K562 (cell line): ENCODE measurements at places on chromosomes 2 and 18. TPM values are rescaled to one million over a fixed set of nuclear protein-coding genes. Genes with fewer than 3 reads are reported as not detected.

The C2orf78 gene
- 0.18 and 0.22 TPM in 2 replicates for total RNA-seq

The HOXD3 gene
- total RNA-seq, result not detected in 2 replicates

The REG1B gene
- 2.0 and 2.3 TPM in 2 replicates for total RNA-seq

The KCNJ13 gene
- not detected in 2 replicates for total RNA-seq

The LNPK gene
- total RNA-seq, result 39.0 and 40.4 TPM in 2 replicates

The TMEM150A gene
- total RNA-seq, result 13.3 and 15.5 TPM in 2 replicates

The POTEJ gene
- total RNA-seq, result not detected in 2 replicates

The KIF1A gene
- 0.94 and 1.4 TPM in 2 replicates for total RNA-seq

The WDR54 gene
- 8.3 and 9.4 TPM in 2 replicates for total RNA-seq

The SIX3 gene
- not detected in 2 replicates for total RNA-seq

The GPR39 gene
- total RNA-seq, result 0.04 TPM in 1 of 2 replicates, not detected in the other

The PAPOLG gene
- total RNA-seq, result 10.0 and 11.1 TPM in 2 replicates

The ABCG5 gene
- total RNA-seq, result not detected in 2 replicates

The ZNF513 gene
- 8.5 and 9.9 TPM in 2 replicates for total RNA-seq

GRCh38 chr2:26989156-26989555 is 18.7 kb downstream of the MAPRE3 start:
- DNase-seq, result no peak

DNA sequence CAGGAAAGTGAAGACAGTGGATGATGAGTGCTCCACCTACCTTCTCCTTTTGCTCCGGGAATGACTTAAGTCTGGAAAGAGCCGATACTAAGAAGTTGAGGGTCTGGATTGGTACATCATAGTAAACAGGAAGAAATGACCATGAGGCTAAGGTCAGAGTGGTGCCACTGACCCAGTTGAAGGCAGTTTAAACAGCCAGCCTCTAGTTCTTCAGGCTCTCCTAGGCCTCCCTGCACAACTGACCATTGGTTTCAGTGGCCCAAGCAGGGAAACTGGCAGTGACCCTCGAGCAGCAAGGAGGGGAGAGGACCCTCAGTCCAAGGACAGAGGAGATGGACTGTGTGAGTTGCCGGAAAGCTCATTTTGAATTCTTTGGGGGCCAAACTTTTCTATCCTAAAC is 119.1 kb downstream of the MAP4K4 start:
- no peak for DNase-seq

GRCh38 chr18:22241921-22242361 is 72.6 kb downstream of the GATA6 start:
- no peak for DNase-seq

- no peak for DNase-seq
Observed at GRCh38 chr2:183339311-183339710, 215.1 kb downstream of the NUP35 start.

DNA sequence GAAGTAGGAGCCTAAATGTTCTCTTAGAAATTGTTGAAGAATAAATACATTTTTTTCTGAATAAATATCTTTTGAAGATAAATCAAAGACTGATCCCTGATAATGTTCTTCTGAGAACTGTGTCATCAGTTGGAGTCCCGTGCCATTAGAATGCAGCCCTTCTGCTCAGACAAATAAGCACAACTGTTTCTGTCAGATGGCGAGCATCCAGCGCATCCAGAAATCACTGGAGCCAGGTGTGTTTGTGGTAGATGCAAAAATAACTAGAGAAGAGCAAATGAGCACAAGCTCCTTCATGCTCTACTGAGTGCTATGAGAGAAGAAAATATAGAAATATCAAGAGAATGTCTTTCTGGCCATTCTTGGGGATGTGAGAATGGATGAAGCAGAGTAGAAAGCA is 573.7 kb downstream of the THSD7B start:
- DNase-seq, result no peak

- DNase-seq, result no peak
Observed at GRCh38 chr2:203892207-203892606, 24.6 kb downstream of the CTLA4 start.

DNA sequence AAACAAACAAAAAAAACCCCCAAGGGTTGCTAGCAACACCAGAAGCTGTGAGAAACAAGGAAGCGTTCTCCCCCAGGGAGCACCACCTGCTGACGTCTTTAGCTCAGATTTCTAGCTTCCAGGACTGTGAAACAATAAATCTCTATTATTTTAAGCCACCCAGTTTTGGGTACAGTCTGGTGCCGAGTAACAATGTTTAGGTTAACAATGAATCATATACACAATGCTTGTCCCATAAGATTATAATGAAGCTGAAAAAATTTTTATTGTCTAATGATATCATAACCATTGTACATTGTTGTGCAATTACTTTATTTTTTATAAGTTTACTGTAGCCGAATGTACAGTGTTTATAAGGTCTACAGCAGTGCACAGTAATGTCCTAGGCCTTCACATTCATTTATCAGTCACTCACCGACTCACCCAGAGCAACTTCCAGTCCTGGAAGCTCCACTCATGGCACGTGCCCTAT is 72.1 kb upstream of the CAB39 start:
- DNase-seq, result no peak

DNA sequence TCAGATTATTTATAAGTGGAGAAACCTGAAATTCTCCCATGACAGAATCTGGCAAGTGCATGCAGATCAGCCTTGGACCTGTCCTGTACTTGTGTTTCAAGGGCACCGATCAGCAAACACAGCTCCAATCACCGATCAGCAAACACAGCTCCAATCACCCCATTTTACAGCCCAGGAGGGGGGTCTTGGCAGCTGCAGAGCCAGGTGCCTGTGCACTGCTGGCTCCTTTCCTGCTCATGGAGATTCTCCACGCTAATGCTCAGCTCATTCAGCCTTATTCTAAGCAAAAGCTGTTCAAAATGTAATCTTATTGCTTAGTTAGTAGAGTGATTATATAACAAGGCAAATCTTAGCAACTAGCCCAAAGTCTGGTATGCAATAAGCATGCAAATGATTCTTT is 623.1 kb upstream of the HS6ST1 start:
- DNase-seq, result no peak

DNA sequence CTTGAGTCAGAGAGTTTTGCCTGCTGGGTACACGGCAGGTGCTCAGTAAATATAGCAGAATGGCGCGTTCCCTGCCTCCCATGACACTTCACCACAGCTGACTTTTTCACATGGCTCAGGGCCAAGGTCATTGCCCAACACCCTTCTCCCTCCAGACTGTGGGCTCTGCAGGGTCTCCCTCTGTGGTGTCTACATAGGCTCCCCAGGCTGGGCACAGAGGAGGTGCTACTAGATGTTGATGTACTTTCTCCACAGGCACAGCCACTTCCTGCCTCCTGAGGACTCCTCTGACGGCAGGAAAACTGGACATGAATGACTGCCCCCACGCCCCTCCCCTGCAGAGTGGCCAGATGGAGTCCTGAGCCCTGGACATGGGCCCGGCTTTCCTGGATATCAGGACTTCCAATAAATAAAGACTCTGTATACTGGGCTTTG is 4.2 kb downstream of the CHCHD5 start:
- DNase-seq, result no peak

- DNase-seq, result no peak
Observed at GRCh38 chr2:113757138-113757657, 756 bp upstream of the SLC35F5 start.

DNA sequence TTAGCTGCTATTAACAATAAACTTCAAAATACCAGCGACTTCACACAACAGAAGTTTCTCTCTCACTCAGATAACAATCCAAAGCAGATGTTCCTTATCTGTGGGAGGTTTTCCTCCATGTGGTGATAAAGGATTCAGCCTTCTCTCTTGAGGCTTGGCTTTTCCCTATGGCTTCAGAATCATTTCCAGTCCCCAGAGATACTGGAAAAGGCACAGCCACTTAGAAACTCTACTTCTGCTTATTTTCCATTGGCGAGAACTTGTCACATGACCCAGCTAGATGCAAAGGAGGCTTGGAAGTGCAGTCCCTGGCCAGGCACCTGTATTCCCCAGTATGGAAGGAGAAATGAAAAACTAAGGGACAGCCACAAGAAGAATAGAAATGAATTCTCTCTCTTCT is 344.8 kb downstream of the MTX2 start:
- DNase-seq, result no peak

- no peak for DNase-seq
Observed at GRCh38 chr2:41061356-41061755, 609.5 kb upstream of the SLC8A1 start.

DNA sequence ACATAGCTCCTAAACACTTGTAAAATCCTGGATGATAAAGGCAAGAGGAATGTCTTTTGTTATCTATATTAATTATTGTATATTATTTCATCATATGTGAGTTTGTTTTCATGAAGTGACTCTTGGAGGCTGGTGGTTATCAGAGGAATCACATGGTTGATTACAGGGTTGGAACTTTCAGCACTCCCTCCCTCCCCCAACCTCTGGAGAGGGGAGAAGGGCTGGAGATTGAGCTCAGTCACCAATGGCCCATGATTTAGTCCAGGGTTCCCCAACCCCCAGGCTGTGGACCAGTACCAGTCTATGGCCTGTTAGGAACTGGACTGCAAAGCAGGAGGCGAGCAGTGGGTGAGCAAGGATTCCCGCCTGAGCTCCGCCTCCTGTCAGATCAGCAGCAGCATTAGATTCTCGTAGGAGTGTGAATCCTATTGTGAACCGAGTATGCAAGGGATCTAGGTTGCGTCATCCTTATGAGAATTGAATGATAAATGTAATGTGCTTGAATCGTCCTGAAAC is 37.7 kb downstream of the FBXO48 start:
- DNase-seq, result no peak

GRCh38 chr2:193907561-193907960 is 1712.8 kb upstream of the TMEFF2 start:
- no peak for DNase-seq

- DNase-seq, result no peak
Observed at GRCh38 chr2:20917287-20917660, 94.4 kb upstream of the LDAH start.

DNA sequence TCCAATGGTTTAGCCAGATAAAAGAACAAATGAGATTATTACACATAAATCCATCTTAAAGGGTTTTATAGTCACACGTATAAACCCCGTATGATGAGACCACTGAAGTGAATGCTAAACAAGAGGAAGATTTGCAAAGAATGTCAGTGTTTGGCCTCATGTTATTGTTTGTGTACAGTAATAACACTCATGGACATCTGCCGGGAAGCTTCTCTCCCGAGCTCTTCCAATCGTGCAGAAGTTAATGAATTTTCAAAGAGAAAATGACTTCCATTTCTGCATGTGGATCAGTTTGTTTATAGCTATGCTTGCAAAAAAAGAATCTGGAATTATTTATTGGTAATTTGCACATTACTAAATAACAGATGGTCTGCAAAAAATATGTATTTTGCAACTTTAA is 88.5 kb upstream of the APCDD1 start:
- DNase-seq, result no peak

GRCh38 chr18:76456018-76456750 is 38.9 kb downstream of the ZNF516 start:
- DNase-seq, result no peak

GRCh38 chr2:210768329-210768910 is 212.0 kb downstream of the CPS1 start:
- DNase-seq, result no peak

GRCh38 chr18:76315722-76316230 is 179.3 kb downstream of the ZNF516 start:
- no peak for DNase-seq
